ENCODE measurements at places on chromosomes 4 and X.

GRCh38 chrX:129797251-129797906 lies 17.6 kb downstream of the SASH3 start:
- no peak for DNase-seq

DNA sequence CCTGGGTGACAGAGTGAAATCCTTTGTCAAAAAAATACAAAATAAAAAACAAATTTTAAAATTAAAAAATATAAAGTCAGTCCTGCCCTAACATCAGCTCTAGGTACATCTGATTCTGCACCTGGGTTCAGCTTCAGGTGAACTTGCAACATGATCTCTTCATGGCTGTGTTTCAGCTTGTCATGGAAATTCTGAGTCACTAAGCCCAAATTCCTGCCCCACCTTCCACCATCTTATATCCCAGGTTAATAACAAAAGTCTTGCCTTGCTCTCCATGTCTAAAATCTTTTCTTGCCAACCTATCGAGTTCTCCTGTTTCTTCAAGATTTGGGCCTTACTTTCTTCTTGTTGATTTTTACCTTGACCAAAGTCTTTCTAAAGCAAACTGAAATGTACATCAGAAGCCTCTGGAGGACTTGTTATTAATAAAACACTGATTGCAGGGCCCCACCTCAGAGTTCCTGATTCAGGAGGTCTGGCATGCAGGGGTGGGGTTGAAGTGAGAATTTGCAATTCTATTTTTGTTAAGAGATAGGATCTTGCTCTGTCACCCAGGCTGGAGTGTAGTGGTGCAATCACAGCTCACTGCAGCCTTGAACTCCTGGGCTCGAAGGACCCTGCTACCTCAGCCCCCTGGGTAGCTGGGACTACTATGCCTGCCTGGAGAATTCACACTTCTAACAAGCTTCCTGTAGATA lies 125.8 kb upstream of the VCX3A start:
- DNase-seq, result no peak

DNA sequence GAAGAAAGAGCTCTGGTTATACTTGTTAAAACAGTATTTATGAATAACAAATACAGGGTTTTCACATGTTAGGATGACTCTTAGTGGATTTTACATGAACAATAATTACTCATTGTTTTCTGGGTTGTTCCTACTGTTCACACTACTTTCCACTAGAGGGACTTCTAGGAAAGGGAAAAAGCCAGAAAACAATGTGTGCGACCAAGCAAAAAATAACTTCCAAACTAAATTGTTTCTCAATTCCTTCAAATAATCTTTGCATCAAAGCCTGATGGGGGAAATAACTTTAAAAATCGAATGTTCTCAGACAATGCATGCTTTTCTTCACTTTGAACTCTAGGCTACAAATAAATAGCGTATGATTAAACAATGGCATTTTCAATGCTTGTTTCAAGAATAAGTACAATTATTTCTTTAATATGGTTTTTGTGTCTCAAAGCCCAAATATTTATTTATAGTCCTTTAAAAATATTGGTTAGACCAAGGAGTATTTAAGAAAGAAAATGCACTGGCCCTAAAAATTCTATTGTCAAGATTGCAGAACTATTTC lies 72.1 kb upstream of the ETNPPL start:
- no peak for DNase-seq

- DNase-seq, result no peak
Observed at GRCh38 chrX:101108284-101108683, 10.3 kb downstream of the CENPI start.

DNA sequence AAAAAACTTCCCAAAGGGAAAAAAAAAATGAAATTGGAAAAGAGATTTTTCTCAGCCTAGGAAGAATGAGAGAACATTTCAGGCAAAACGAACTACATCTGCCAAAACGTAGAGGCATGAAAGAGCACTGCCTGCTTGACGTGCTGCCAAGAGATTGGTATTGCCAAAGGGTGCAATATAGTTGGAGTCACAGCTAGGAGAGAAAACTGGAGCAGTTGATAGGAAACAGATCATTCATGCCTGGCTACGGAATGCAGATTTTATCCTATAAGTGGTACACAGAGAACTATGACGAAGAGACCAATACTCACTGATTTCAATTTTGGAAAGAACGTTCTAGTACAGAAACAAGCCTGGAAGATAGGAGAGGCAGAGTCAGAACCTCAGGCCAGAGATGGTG lies 68.4 kb upstream of the IQCM start:
- no peak for DNase-seq

Measured in SK-N-MC (cell line).